ENCODE measurements at places on chromosomes 2 and 18. TPM values are rescaled to one million over a fixed set of nuclear protein-coding genes. Genes with fewer than 3 reads are reported as not detected.
A peak's percentile ranks its signal among the peaks of the same experiment; 100 is the strongest.

The KIF3C gene
- 2.0 TPM for total RNA-seq

The IGFBP5 gene
- not detected for total RNA-seq

The CNTNAP5 gene
- total RNA-seq = not detected

The GALNT14 gene
- total RNA-seq = 4.6 TPM

The RAX gene
- total RNA-seq = not detected

The ASXL3 gene
- total RNA-seq = not detected

The OTX1 gene
- total RNA-seq = 1.4 TPM

The TSPYL6 gene
- not detected for total RNA-seq

The ZSWIM2 gene
- not detected for total RNA-seq

The HOXD1 gene
- total RNA-seq = not detected

The SMYD1 gene
- total RNA-seq = not detected

The SERPINB11 gene
- not detected for total RNA-seq

The ERICH2 gene
- 22.4 TPM for total RNA-seq

GRCh38 chr2:24740142-24740541 is 53.0 kb downstream of the PTRHD1 start:
- DNase-seq = no peak

- no peak for DNase-seq
Measured at GRCh38 chr2:196217116-196217515, 45.7 kb upstream of the STK17B start.

GRCh38 chr2:66721776-66722175 is 286.9 kb downstream of the MEIS1 start:
- DNase-seq = no peak

DNA sequence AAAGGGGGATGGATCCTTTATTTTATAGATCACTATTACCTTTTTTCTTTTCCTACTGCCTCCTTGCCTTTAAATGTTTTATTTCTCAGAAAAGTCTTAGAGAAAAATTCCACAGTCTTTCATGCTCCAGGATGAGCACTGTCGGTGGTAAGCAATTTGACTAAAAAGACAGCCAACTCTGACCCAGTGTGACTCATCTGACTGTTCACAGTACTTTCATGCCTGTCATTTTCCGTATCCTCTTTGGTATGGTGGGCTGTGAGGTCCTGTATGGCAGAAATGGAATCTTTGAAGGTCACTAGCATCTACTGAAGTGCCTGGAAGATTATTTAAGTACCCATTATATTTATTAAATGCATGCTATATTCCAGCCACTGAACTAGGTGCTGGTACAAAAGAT is 2.1 kb upstream of the RFTN2 start:
- DNase-seq = peak; percentile 18

- peak; percentile 59 for DNase-seq
Measured at GRCh38 chr18:29501952-29502351, 1325.0 kb upstream of the CDH2 start.

DNA sequence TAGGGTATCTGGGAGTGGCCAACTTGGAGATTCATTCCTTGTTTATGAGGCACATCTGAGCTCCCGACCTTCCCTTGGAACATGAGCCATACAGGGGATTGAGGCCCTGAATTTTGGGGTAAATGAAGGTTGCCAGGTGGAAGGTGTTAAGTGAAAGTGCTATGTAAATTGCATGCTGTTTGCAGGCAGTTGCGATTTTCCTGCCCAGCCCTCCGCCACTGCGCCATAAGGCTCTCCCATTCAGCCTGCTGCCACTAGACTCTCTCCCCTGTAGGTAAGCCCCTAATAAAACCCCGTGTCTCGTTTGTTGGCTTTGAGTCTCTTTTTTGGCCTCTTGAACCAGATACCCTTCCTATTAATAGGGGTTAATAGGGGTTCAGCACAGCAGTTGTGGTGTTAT is 33.8 kb downstream of the PCARE start:
- DNase-seq = no peak

DNA sequence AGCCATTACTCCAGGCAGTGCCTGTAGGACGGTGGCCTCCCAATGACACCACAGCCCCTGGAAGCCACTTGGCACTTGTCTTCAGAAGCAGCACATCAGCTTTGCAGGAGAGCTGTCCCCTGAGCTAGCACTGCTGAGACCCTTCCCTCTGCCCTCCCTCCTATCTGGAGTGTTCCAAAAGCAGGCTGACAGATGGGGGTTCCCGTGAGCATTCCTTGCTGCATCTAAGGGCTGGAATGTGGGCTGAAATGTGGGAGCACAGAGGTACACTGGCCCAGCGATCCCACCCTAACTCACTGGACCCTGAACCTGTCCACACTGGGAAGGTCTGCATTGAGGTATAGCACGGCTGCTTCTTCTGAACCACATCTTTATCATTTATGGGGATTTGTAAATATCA is 230.1 kb downstream of the ANAPC1 start:
- no peak for DNase-seq

DNA sequence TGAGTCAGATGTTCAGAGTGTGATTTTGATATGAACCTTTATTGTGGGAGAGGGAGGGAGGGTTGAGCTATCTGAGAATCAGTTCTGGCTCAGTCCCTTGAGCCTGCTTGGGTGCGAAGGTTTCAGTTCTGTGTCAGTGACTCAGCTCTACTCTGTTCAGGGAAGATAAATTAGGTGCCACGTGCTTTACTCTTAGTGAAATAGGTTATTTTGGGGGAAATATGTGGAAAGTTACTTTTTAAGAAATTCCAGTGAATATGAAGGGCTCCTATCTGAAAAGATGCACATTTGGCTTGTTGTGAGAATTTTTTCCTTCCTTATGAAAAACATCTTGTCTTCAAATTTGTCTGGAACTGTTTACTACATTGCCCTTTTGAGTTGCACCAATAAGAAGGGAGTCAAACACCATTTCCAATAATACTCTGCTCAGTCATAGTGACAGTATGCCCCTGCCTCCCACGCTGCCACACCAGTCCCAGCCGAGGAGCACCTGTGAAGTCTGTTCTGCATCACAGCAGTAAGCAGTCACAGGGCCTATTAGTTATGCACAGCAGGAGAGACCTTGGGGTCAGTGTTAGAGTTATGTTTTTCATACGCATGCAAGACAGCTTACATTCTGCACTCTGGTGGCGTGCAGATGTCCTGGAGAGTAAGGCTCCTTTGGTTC is 32.8 kb upstream of the DNAH7 start:
- no peak for DNase-seq

GRCh38 chr2:64854773-64855237 is 134.4 kb upstream of the SLC1A4 start:
- DNase-seq = no peak

- DNase-seq = peak; percentile 63
Measured at GRCh38 chr2:20213651-20214565, 11.0 kb downstream of the SDC1 start.

- DNase-seq = no peak
Measured at GRCh38 chr18:42778024-42778423, 337.5 kb downstream of the RIT2 start.

GRCh38 chr2:15842758-15843666 is 97.3 kb upstream of the MYCN start:
- no peak for DNase-seq

- peak; percentile 99 for DNase-seq
Measured at GRCh38 chr18:3652380-3653262, 202.6 kb downstream of the TGIF1 start.

- no peak for DNase-seq
Measured at GRCh38 chr2:7866825-7867224, 815.0 kb upstream of the ID2 start.

DNA sequence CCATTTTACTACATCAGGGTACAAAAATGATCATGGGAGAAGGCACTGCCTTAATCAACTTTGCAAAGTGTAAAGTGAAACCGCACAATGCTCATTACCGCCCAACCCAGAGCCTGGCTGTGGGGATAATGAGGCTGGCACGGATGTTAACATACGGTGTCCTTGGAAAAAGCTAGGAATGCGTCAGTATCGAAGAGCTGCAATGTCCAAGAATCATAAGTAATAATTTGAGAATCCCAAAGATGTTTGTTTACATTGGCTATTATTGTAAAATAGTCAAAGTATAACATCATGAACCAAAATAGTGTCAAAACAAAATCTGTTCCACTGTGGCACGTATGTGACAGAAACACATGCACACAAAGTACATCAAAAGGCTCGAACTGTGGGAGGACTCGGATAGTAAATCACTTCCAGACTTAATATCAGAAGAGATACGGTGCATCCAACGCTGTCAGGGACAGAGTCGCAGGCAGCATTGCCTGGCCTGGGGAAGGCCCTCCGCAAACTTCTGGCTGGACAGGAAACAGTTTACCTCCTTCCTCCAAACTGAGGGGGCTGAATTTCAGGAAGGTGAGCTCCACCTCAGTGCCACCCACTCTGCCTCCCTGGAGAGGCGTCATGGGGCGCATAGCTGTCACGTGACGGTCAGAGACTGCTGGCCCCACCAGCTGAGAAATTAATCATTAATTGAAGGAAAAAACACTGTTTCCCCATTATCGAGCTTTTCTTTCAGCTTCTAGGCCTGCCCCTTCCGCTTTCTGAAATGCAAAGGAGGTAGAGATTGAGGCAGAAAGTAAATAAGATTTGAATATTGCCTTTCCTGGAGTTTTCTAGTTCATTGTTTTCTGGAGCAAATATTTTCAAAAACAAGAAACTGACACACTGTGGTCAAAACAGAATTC is 1.8 kb upstream of the ID2 start:
- peak; percentile 10 for DNase-seq

- no peak for DNase-seq
Measured at GRCh38 chr18:11118051-11118766, 31.2 kb downstream of the PIEZO2 start.

GRCh38 chr2:176934131-176934530 is 278.5 kb upstream of the HNRNPA3 start:
- no peak for DNase-seq

DNA sequence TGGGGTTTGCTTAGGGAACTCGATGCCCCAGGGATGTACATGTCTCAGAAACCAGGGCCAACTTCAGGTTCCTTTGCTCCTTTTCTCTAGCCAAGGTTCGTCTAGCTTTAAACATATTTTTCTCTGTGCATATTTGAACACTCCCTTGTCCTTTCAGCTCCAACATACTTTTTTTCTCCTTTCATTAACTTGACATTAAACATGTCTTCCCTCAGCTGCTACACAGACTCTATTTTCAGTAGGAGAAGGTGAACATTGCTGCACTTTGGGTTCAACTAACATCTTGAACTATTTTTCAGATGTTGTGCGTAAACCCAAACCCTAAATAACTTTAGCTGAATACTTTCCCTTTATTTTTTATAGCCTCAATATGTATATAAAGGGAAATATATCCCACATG is 212.9 kb downstream of the MTX2 start:
- DNase-seq = no peak

Data from MCF 10A (cell line).